ENCODE measurements at places on chromosomes 1 and 21.

- DNase-seq = no peak
These were observed 215.4 kb downstream of the ASTN1 start for GRCh38 chr1:176949033-176949662.

DNA sequence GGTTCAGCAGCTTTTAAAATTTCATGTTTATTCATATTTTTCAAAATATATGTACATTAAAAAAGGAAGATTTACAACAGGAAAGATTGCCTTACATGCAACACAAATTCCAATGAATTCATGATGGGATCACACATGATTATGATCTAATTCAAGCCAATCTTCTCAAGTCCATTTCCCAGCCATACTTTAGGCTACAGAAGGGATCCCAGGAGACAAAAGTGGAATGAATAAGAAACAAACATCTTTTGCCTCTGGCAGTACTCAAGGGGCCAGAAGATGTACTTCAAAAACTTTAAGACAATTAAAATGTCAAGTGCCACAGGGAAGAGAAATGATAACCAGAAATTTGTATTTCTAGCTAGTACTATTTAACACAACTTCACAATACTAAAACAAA lies 10.2 kb upstream of the SH2D5 start:
- no peak for DNase-seq

DNA sequence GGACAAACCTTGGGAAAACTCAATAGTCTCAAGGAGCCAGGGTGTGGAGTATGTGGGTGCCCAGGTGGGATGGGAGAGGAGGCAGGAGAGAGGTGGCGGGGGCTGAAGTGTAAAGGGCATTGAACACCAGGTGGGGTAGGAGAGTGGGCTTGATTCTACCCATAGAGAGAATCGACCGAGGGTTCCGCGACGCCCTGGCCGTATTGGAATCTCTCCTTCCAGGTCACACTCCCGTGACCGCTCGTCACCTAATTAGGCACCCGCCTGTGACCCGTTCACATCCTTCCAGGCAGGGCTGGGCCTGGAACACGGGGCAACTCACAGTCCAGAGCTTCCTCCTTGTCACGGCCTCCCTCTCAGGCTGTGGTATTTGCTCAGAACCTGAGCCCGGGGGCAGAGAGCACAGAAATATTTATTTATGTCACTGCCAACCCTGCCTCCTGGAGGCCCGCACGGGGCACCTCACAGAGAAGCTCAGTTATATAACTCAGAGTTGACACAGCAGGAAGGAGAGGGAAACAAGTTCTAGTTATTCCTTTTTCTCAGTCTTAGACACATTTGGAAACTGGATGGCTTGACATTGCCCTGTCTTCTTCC lies 12.0 kb downstream of the NCMAP start:
- DNase-seq = no peak

- DNase-seq = no peak
These were observed 192.8 kb downstream of the FCRL5 start for GRCh38 chr1:157359314-157360022.

DNA sequence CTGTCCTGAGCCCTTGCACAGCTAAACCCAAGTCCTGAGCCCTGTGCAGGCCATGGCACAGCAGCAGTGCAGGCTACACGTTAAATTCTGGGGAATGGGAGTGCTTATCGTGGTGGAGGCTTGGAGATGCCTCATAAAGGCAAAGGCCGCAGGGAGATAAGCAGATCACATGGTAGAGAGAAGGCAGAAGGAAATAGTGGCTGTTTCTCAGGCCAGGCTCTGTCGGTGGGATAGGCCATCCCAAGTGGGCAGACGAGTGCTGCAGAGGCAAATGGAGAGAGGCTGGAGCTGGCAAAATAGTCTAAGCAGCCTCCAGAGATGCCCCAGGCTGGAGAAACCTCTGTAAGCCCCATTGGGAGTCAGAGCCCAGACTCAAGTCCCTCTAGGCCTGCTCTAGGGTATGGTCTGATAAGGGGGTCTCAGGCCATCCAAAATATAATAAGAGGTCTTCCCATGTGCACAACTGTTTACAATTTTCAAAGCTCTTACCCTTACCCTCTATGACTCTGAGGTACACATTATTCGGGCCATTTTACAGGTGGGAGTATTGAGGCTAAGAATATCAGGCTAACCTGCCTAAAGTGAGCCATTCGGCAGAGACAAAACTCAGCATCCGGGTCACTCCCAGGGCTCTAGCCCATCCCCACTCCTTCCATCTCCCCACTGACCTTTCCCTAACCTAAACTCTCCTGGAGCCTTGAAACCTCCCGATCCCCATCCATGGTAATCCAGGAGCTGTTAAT lies 79.6 kb downstream of the NKAIN1 start:
- no peak for DNase-seq

DNA sequence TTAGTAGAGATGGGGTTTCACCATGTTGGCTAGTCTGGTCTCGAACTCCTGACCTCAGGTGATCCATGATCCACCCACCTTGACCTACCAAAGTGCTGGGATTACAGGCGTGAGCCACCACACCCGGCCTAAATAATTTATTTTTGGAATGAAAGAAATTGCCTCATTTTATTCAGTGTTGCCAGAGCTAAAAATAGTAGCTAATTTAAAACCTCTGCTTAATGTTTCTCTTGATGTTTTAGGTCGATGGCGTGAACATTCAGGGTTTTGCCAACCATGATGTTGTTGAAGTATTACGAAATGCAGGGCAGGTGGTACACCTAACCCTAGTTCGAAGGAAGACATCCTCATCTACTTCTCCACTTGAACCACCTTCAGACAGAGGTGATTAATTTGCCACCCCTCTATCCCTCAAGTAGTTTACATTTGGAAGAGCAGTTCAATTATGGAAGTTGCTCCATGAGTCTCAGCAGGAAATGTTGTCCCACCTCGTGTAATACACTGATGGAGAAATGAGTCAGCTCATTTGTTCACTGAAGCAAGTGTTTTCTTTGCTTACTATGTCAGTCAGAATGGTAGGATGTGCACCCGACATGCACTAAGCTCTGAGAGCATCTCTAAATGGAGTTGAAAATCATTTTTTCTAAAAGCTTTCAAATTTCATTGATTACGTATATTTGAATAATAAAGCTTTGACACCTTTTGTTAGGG lies 54.9 kb downstream of the PATJ start:
- DNase-seq = no peak
